ENCODE measurements at places on chromosomes 2 and 18.

GRCh38 chr2:197294260-197294659, 16.3 kb downstream of the ANKRD44 start:
- DNase-seq: no peak

GRCh38 chr18:32730620-32731091, 42.2 kb downstream of the KLHL14 start:
- no peak for DNase-seq

DNA sequence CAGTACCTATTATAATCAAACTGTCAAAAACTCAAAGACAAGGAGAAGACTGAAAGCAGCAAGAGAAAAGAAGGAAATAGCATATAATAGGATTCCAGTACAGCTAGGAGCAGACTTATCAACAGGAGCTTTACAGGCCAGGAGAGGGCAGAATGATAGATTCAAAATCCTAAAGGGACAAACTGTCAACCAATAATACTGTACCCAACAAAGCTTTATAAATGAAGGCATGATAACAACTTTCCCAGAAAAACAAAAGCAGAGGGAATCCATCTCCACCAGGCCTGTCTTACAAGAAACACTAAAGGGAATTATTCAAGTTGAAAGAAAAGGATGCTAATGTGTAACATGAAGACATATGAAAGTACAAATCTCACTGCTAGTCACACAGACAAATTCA, 42.0 kb downstream of the PDE1A start:
- no peak for DNase-seq

DNA sequence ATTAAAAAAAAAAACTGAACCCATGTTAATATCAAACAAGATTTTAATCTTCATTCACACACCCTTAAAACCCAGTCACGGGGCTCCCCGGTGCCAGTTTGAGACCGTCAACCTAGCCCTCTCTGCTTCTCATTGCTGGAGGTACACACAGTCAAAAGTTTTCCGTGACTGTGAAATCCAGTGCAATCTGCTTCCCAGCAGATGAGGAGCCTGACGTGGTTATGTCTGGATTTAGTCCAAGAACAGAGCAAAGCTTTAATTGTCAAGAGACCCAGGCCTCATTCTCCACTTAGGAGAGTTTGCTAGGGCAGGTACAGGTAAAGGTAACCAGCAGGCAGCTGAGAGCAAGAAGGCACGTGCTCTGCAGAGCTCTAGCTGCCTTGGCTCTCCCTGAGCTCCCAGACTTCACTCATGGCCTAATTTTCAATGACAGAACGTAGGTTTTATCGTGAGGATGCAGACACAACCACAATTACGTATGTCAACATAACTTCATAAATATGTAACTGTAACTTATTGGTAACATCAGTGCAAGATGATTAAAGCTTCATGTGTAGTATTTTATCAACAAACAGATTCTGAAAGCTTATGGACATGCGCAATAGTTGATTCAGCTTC, 56.3 kb downstream of the SLC16A14 start:
- DNase-seq: peak; percentile 12

DNA sequence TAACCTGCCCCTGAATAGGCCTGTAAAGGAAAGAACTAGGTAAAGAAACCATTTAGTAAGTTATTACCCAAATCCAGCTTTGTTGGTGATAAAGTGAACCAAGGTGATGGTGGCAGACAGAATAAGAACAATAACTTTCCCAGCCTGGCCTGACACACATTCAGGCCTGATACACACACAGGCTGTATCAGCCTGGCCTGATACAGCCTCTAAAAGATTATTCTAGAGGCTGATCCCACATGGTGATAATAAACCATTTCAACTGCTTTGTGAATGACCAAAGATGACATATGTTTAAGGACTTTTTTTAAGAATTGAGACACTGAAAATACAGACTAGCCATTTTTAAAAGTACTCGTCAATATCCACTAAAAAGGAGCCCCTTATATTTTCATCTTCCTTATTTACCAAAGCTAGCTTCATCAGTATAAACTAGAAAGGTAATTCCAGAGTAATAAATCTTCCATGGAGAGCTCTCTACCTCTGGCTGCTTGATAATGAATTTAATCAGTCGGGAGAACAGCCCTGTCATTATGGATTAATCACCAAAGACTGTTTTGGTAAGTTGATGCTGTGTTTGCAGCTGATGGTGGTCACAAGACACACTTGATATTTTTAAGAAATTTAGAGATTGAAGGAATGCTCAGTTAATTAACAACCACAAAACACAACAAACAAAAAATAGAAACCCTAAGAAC, 77.2 kb downstream of the SLC8A1 start:
- DNase-seq: no peak

DNA sequence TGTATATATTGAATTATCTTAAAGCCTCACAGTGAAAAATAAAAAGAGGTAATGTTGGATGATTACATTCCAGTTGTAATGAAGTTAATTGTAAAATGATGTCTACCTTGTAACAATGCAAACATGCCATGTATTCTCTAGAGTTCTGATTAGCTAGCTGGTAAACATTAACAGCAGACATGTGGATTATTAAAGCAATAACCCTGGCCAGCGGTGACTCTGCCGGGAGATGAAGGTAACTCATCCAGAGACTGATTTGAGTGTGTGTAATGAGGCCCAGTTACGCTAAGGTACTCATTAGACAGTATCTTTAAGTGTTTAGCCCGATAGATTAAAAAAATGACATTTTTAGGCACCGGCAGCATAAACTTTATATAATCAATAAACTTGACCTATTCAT, 79.6 kb upstream of the REV1 start:
- DNase-seq: peak; percentile 7

DNA sequence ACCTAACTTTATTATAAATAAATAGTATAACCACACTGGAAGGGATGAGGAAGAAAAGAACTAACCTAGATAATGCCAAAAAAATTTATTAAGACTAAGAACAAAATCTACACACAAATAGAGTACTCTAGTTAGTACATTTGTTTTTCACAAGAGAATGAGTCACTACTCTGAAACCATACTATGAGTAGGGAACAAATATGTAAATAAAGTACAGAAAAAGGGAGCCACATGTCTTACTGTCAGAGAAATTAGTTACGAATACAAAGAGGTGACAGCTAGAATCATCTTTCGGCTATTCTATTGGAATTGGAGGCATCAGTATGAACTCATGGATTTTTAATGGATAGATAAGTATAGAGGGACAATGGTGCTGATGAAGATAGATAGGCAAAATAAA, 150.5 kb downstream of the COPS8 start:
- no peak for DNase-seq

GRCh38 chr2:42547014-42547413, 21.4 kb upstream of the MTA3 start:
- no peak for DNase-seq

GRCh38 chr2:128520340-128520739, 201.7 kb upstream of the HS6ST1 start:
- no peak for DNase-seq

GRCh38 chr2:154032220-154032619, 160.5 kb downstream of the GALNT13 start:
- DNase-seq: no peak

GRCh38 chr2:85771486-85771885, 17.7 kb downstream of the ATOH8 start:
- DNase-seq: no peak

DNA sequence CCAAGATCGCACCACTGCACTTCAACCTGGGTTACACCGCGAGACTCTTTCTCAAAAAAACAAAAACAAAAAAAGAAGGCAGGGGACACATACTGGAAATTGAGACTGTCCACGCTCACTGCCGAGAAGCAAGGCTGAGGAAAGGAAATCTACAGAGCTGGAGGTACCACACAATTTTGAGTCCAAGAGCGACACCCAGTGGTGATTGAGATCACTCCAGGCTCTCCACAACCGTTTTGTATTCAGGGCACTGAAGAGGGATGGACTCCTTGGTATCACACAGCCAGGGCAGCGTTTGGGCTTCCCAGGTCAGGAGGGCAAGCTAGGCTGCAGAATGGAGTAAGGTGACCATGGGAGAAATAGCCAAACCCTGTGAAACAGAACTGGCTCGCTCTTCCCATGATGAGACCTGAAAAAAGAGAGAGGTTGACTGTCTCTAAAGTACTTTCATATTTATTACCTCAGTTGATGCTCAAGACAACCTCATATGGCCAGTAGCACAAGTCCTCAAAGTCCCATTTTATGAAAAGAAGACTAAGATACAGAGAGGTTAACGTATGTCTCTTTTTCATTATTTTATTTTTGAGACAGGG, 74.5 kb upstream of the YPEL5 start:
- peak; percentile 56 for DNase-seq

GRCh38 chr2:211248841-211249240, 692.4 kb downstream of the CPS1 start:
- no peak for DNase-seq

- DNase-seq: no peak
These were observed 143.7 kb upstream of the ZFP36L2 start for GRCh38 chr2:43370146-43370545.

GRCh38 chr18:55396979-55397378, 191.0 kb downstream of the TCF4 start:
- DNase-seq: no peak

- DNase-seq: no peak
These were observed 141.0 kb downstream of the NR4A2 start for GRCh38 chr2:156191527-156191926.

GRCh38 chr2:218476676-218477075, 57.8 kb downstream of the VIL1 start:
- DNase-seq: no peak

DNA sequence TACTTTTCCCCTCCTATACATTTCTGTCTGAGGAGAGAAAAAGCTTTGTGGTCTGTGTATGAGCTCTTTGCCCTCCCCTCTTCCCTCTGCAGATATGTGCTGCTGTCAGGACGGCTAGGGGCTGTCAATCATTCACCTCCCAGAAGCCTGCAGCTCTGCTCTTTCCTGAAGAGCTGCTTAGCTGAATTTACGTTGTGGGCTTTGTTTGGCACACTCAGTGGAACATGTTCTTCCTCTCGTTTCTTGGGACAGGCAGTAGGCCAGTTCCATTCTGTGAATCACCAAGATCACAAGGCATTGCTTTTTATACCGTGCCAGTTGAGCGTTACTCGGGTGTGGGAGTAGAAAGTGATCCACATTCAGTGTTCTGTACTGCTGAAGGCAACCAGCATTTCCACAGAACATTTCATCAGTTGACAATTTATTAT, 136.7 kb downstream of the LAMA3 start:
- no peak for DNase-seq

DNA sequence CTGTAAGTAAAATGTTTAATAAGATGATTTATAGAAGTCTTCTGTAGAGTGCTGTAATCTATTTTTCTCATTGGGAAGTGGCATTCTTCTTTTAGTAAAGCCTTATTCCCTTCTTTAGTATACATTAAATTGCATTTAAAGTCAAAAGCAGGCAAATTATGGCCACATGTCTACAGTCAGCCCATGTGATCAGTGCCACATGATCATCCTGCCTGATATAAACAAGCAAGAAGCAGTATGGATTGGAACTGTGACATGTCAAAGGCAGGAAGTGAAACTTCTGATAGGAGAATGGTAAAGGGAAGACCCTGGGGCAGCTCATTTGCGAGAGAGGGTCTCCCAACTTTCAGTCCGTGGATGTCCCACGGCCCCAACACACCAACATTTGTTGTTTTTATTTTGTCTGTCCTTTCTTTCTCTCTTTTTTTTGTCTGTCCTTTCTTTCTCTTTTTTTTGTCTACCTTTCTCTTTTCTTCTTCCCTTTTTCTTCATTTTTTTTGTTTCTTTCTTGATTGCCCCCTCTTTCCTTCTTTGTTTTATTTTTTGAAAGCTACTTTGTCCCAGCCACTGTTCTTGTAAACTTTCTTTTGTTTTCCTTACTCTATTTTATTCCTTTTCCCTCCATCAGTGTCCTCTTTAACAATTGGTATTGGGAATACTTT, 154.9 kb downstream of the DTNA start:
- DNase-seq: no peak

DNA sequence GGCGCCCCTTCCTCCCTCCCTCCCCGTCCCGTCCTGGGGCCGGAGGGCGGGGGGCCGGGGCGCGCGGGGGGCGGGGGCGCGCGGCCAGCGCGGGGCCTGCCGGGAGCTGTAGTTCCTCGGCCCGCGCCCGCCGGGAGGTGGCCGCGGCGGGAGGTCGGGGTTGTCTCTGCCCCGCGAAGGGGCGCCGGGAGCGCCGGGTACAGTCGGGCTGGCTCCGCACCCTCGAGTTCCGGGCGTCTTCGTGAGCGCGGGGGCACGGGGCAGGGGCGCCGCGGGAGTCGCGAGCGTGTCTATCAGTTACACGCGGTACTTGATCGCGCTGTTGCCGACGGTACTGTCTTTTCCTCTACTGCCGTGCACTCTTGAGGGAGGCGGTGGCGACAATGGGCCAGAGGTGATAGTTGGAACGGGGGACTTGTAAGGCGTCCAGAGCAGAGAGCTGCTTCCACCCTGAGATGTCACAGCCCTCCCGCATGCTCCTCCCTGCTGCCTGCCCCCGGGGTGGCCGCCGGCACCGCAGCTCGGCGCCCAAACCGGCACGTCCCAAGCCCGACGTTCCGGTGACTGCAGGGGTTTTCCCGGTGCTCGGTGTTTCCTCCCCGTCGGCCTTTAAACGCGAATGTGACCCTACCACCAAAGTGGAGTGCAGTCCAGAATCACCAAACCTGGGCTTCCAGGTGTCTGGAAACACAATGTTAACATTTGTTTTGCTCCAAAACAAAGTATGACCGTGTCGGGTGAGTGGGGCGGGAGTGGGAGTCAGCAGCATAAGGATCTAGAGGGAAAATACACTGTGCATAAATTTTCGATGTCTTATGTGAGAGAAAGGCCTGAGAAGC, at the start of gene PRKD3:
TSS of gene PRKD3 (minus strand) at position 48 of the 839 bp plus-strand sequence. CDS start 8,309 bp downstream, outside the sequence.
- peak; percentile 67 for DNase-seq

- no peak for DNase-seq
These were observed 363.6 kb downstream of the ZNF521 start for GRCh38 chr18:24988253-24988840.

GRCh38 chr2:2400286-2401038, 69.4 kb upstream of the MYT1L start:
- DNase-seq: no peak

DNA sequence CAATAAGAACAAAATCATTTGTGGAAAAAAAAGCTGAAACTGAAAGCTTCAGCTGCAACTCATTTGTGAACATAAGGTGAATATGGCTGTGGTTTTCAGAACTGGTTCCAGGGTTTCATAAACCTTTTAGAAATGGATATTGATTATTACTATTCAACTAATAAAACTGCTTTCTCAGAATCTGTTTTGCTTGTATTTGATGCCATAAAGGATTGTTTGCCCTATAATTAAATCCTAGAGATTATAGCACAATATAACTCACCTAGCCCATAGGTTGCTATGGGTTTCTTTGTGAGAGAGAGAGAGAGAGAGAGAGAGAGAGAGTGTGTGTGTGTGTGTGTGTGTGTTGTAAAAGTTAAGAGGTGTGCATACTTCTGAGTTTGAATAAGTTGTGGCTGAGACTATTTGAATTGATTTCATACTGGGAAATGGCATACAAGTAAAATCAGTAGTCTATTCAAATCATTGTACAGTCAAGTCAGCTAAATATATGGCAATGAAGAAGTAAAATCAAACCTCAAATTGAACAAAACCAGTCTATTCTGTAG, 339.2 kb downstream of the ARHGAP15 start:
- no peak for DNase-seq

GRCh38 chr2:84022810-84023431, 436.2 kb downstream of the SUCLG1 start:
- DNase-seq: peak; percentile 38
